ENCODE measurements at places on chromosomes 7 and 10.
A peak's percentile ranks its signal among the peaks of the same experiment; 100 is the strongest.

- DNase-seq = no peak
Observed at GRCh38 chr10:88497913-88498312, 85.2 kb downstream of the RNLS start.

DNA sequence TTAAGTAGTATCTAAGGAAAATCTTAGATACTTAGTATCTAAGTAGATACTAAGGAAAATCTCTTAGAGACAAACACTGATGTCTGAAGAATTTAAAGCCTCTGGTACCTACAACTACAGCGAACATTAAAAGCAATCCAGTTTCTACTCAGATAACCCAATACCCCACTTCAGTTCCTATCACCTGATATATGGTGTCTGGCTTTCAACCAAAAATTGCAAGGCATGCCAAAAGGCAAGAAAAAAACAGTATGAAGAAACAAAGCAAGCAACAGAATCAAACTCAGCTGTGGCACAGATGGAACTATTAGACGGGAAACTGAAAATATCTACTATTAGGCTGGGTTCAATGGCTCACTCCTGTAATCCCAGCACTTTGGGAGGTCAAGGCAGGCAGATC, 31.1 kb downstream of the ARHGAP12 start:
- DNase-seq = no peak

GRCh38 chr10:101120884-101121653, 10.0 kb upstream of the TLX1 start:
- peak; percentile 44 for DNase-seq

DNA sequence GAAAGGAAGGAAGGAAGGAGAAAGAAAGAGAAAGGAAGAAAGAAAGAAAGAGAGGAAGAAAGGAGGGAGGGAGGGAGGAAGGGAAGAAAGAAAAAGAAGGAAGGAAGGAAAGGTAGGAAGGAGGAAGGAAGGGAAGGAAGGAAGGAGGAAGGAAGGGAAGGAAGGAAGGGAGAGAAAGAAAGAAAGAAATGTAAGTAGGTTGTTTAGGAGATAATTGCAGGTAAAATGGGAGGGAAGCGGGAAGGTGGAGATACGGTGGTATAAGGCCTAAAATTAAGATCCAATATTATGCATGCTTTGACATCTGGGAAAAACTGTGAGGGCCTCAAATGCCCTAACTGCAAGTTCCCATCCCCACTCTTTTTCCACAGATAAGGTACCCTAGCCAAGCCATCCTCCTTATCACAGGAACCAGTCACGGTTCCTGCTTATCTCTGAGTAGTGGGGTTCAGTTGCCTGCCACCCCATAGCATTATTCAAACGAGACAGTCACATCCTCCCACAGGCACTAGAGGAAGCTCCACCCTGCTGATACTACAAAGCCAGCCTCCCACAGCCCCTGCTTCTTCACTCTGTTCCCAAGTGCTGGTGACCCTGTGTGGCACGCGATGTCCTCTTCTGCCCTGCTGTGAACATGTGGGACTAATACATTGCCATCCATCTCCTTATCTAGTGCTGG, 28.7 kb downstream of the ST8SIA6 start:
- DNase-seq = peak; percentile 50

GRCh38 chr10:80144067-80144695, 11.7 kb downstream of the PLAC9 start:
- peak; percentile 11 for DNase-seq

- DNase-seq = no peak
Observed at GRCh38 chr10:45015590-45015989, 14.9 kb downstream of the ZNF22 start.

DNA sequence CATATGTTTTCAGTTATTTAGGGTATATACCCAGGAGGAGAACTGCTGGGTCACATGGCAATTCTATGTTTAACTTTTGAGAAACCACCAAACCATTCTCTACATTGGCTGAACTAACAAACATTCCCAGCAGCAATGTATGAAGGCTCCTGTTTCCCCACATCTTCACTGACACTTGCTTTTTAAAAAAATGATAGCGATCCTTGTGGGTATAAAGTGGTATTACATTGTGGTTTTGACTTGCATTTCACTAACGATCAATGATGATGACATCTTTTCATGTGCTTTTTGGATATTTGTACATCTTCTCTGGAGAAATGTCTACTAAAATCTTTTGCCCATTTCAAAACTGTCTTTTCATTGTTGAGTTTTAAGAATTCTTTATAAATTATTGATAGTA, 51.2 kb upstream of the ANAPC16 start:
- no peak for DNase-seq

DNA sequence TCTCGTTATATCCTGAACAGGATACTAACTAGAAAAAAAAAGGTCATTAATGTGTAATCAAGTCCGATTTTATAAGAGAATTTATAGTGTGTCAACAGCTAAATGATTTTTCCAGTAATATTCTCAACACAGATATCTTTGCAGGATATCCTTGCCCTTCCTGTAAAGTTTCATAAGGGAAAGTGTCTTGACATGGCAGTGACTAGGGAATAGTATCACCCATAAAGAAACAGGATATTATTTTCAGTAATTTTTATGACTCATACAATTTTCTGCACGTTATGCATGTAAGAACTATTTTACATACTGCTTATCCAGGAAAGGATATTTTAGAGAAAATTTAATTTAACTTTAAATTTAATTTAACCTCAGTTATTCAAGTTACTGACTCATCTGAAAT, 19.5 kb upstream of the PNLIP start:
- no peak for DNase-seq

DNA sequence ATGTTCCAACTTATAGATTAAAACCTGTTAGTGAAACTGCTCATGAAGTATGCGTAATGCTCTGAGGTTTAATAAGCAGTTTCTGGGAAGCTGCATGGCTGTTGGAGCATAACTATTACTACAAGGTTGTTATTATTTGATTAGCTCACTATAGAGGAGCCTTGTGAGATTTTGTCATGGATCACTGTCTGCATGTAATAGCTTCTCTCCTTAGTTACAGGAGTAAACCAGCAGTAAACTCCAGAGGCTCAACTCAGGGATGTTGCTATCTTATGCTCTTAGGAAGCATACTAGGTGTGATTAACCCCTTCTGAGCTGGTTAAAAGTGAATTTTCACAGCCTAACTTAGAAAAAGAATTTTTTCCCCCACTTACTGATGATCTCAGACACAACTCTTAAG, 63.6 kb upstream of the IFRD1 start:
- no peak for DNase-seq

DNA sequence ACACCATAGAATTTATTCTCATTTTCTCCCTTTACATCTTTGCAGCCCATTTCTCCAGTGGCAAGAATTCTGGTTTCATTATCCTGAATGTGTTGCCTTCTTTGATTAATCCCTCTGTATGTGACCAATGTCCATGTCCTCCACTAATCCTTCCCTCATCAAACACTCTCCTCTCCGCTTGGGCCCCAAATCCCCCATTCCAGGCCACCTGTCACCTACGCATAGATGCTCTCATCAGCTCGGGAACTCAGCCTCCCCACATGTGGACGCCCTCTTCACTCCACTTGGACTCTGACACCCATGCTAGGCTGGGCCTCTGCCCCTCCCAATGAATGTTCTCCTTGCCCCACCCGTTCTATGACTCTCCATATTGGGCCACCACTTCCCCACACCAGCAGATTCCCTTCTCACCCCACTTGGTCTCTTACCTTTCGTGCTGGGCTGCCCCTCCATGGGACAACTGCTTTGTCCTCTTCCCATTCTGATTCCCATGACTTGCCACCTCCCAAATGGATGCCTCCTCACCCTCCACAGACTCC, 18.7 kb upstream of the RBM20 start:
- DNase-seq = no peak

- DNase-seq = no peak
Observed at GRCh38 chr7:154480817-154481216, 428.6 kb downstream of the DPP6 start.

- no peak for DNase-seq
Observed at GRCh38 chr7:158924956-158925355, 68.6 kb downstream of the DYNC2I1 start.

DNA sequence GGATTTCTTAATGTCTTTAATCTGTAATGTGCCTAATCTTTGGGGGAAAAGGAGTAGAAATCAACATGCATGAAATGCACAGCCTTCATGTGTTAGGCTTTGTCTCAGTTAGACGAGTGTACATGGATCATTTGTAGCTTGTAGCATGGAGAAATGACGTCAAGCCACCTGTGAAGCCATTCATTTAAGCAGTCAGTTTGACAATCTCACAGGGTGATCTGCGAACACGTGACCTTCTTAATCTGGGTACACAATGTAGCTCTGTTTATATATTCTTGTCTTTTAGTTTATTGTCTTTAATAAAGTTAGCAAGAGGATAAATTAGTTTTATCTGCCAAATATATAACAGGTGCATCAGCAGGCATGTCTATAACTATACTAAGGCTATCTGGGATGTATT, 351.9 kb upstream of the LRGUK start:
- no peak for DNase-seq

GRCh38 chr10:103610083-103610472, 116.6 kb downstream of the NEURL1 start:
- no peak for DNase-seq

- peak; percentile 43 for DNase-seq
Observed at GRCh38 chr7:98202367-98203195, 8.7 kb upstream of the BHLHA15 start.
